ENCODE measurements at places on chromosomes 1 and 21.

GRCh38 chr1:54805981-54806381 lies 4.9 kb upstream of the TTC22 start:
- DNase-seq = no peak

DNA sequence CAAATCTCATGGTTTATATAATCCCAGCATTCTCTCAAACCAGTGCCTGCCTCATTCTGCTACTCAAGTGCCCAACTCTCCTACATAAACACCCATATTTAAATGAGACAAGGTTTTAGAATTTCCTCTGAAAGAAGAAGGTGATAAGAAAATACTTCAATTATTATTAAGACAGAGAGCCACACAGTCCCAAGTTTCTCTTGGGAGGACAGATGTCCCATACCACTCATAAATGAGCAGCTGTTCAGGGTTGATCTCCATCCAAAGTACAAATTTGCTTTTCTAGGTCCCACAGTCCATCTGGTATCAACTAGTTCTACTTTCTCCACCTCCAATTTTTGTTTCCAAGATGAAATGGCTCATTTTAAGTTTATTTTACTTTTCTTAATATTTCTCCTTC lies 11.3 kb downstream of the DCAF8 start:
- no peak for DNase-seq

DNA sequence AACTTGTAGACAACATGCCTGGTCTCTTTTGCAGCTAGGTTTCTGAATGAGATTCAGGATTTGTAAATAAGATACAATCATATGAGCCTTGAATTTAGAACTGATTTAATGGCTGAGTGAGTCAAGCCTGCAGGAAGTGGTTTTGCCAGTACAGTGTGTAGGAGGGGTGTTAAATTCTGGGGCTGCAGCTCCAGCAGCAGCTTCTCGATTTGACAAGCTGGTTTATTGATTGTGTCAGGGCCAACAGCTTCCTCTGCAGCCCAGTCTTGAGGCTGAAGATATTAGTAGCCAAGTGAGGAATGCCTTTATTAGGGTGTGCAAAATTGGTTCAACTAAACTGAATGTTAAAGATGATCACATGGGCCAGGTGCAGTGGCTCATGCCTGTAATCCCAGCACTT lies 11.5 kb upstream of the PLA2G5 start:
- DNase-seq = peak; percentile 56

GRCh38 chr1:84836145-84836544 lies 56.9 kb downstream of the LPAR3 start:
- no peak for DNase-seq

DNA sequence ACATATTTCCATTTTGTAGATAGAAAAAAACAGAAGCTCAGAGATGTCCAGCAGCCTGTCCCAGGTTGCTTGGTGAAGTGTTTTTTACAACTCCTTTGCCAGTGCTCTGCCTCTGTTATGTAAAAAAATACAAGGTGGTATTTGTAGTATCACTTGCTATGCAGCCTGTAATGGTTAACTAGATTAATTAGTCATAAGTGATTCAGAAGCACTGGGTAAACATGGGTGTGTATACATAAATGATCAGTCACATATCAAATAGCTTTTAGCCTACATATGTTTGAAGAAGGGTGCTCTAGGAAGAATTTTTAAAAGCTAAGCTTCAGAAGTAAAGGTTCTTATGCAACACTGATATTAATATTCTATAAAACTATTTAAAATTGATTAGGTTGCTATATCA lies 70.0 kb upstream of the MAGI3 start:
- DNase-seq = no peak

- no peak for DNase-seq
These were observed 29.7 kb upstream of the CDC14A start for GRCh38 chr1:100322436-100323211.

GRCh38 chr1:2976180-2976562 lies 45.1 kb upstream of the ACTRT2 start:
- DNase-seq = no peak

DNA sequence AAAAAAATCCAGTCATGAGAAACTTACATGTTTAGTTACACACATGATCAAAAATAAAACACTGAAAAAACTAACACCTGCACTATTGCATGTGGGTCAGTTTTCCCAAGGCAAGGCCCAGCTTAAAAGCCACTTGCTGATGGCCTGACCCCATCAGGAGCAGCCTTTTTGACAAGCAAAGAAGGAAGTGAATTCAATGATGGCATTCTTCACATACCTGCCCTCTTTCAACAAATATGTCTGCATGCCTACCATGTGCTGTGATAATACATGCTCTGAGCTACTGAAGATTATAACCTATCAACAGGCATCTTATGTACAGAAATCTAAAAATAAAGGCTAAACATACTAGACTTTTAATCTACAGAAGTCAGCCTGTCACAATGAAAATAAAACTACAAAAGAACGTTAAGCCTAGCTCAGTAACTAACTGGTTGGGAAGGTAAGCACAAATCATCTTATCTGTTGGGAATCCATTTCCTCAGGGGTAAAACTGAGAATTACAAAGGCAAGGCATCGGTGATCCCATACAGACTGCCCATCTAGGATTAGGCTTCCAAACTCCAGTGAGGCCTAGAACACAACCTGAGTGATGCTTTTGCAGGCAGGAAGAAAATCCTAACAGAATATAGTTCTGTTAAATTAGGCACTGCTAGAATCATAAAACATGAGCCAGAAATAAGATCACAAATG lies 14.5 kb downstream of the SORT1 start:
- DNase-seq = no peak

GRCh38 chr1:87683196-87683956 lies 354.7 kb downstream of the LMO4 start:
- no peak for DNase-seq

- DNase-seq = no peak
These were observed 165.9 kb downstream of the HLX start for GRCh38 chr1:221045151-221045550.

GRCh38 chr1:180975551-180975950 lies 47.1 kb downstream of the STX6 start:
- DNase-seq = no peak

- no peak for DNase-seq
These were observed 22.8 kb downstream of the LCE3E start for GRCh38 chr1:152543820-152544219.

DNA sequence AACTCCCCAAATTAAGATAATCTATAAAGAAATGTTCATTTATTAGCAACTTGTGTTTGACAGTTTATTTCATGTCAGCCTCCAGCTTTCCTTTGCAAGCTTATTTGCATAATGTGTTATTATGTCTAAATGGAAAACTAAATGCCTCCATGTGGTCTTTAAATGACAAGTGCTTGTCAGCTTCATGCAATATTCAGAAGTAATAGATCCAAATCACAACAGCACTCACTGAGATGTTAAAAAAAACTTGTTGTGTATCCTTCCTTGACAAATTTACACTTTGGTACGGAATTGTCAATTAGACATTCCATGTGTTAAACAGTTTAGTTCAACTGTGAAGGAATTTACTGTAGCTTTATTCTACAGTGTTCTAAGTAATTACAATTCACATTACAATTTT lies 124.4 kb upstream of the PTBP2 start:
- DNase-seq = no peak

DNA sequence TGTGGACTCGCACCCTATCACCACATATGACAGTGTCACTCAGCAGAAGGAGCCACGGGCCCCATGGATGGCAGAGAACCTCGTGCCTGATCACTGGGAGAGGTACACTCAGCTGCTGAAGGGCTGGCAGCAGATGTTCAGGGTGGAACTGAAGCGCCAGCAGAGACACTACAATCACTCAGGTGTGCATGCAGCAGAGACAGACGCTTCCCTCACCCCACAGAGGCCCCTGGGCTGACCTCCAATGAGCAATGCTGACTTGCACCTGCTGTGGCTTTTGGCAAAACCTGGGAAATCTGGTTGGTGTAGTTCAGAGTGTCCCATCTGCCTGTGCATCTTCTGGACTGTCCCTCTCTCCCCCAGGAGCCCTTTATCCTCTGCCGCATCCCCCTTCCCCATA lies 51.9 kb downstream of the KIAA1614 start:
- no peak for DNase-seq

- DNase-seq = no peak
These were observed 376.3 kb upstream of the PRMT6 start for GRCh38 chr1:106680216-106680615.
